Cerebellar nuclear complex (tissue), 1 donor: ENCODE measurements at places on chromosomes 13 and 19.

GRCh38 chr19:8352134-8352827 is 9.2 kb upstream of the KANK3 start:
- no peak for DNase-seq

GRCh38 chr13:79802389-79803085 is 321.6 kb downstream of the NDFIP2 start:
- peak; percentile 92 for DNase-seq

GRCh38 chr13:49304763-49305700 is 57.3 kb downstream of the CDADC1 start:
- DNase-seq: no peak

- DNase-seq: no peak
Observed at GRCh38 chr19:52248241-52248640, 21.1 kb upstream of the ZNF766 start.

- DNase-seq: no peak
Observed at GRCh38 chr13:55615081-55615480, 1525.6 kb upstream of the PRR20A start.

DNA sequence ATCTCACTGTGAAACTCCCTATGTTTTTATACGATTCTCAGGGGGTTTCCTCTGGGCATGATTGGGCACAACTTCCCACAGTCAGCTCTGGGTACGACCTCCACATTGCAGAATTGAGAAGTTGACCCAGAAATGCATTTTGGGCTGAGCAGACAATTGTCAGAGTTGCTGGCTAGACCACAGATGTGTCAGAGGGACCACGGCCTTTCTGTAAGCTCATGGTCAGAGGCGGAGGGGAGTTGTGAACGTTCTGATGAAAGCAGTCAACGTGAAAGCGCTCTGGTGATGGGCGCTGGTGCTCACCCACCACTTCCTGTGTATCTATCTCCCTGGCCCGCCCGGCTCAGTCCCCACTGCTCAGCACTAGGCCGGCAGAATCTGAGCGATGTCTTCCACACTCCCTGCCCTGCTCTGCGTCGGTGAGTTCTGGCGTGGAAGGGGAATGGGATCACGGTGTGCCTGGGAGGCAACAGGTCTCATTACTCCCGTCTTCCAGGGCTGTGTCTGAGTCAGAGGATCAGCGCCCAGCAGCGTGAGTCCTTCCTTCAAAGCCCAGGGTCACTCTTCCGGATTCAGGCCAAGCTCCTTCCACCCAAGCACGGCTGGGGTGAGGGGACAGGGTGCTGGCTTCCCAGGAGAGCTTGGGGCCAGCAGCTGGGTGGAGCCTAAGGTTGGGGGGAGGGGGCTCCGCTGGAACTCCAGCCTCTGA is at the start of gene NCR1:
Gene NCR1 (plus strand): TSS at position 346 of the 709 bp plus-strand sequence. CDS start 40 bp downstream, at position 386.
- DNase-seq: no peak

DNA sequence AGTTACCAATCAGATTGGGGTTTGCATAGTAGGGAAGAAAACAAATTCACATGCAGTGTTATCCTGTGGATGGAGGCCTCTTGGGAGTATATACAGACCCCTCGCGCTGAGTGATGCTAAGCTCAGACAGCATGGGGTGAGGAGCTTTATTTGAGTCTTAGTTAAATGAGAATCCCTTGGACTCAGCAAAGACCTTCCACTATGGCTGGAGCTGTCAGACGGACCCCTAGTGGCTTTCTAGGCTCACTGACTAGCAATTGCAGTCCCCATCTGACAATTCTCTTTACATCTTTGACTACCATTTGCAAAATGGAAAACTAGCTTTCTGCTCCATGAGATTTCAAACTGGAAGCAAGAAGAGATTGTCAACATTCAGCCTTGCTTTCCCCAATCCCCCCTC is 90.4 kb downstream of the STOML3 start:
- no peak for DNase-seq

- DNase-seq: no peak
Observed at GRCh38 chr13:88908961-88909441, 1237.8 kb downstream of the SLITRK5 start.

DNA sequence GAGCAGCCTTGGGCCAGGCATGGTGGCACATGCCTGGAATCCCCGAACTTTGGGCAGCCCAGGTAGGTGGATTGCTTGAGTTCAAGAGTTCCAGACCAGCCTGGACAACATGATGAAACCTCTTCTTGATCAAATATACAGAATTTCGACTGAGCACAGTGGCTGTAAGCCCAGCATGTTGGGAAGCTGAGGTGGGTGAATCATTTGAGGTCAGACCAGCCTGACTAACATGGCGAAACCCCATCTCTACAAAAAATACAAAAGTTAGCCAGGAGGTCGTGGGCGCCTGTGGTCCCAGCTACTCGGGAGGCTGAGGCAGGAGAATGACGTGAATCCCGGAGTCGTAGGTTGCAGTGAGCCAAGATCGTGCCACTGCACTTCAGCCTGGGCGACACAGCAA is 8.0 kb upstream of the NLRP7 start:
- no peak for DNase-seq

- no peak for DNase-seq
Observed at GRCh38 chr13:110538632-110539031, 22.9 kb downstream of the RAB20 start.

DNA sequence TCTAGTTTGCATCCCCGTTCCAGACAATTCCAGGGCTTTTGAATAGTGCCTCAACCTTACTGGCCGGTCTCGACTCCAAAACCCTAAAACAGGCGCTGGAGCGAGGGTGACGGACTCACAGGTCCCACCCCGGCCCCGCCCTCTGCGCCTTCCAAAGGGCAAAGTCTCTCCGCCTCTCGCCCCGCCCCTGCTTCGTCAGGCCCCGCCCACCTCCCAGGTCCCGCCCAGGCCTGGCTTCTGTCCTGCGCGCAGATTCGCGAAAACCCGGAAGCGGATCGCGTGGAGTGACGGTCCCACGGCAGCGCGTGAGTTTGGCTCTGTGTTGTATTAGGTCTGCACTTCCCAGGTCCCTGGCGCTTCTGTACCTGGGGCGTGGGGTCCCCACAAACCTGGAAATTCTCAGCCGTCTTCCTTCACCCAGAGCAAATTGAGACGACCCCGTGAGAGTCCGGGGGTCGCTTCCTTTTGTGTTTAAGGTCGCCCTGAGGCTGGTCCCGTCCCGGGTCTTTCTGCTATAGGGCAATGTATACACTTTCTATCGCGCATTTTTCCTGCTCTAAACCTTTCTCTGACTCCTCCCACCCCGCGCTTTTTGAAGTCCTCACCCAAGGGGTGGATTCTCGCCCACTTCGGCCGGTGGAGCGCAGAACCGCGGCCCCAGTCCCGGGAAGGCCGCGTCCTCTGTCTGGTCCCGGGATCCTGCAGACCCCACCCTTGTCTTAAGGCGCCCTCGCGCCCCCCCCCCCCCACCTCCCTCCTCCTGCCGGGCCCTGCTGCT is at the start of gene ZNF813:
Gene ZNF813 (plus strand): TSS at position 249 of the 778 bp plus-strand sequence. CDS start 16,090 bp downstream, outside the sequence.
- DNase-seq: peak; percentile 34

- DNase-seq: peak; percentile 3
Observed at GRCh38 chr19:10543420-10544241, at the start of gene ATG4D. ATG4D (plus strand) TSS chr19:10543904; CDS start chr19:10544091, 187 bp downstream.

DNA sequence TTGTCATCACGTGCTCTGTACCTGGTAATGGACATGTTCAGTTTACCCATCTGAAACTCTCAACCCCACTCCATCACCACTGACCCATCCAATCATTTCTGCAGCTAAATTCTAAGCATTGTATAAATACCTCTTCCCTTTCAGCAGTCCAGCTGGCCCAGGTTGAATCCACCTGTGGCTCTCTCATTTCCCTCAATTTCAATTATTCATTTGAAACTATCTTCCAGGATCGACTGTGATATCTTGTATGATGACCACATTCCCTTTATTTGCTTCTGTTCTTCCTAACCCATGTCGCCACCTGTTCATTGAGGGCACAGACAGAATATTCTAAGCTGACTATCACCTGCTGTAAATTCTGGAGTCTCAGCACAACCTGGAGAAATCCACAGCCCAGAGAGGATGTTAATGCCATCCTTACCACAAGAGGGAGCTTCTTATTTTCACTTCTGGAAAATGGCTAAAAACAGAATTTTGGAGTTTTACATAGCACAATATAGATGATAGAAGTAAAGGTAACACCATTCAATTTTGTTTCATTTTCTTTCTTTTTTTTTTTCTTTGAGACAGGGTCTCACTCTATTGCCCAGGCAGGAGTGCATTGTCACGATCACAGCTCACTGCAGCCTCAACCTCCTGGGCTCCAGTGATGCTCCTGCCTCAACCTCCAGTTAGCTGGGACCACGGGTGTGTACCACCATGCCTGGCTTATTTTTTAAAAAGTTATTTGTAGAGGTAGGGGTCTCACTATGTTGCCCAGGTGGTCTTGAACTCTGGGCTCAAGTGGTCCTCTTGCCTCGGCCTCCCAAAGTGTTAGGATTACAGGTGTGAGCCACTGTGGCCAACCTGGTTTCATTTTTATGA is 38.6 kb downstream of the ZNF823 start:
- DNase-seq: no peak

DNA sequence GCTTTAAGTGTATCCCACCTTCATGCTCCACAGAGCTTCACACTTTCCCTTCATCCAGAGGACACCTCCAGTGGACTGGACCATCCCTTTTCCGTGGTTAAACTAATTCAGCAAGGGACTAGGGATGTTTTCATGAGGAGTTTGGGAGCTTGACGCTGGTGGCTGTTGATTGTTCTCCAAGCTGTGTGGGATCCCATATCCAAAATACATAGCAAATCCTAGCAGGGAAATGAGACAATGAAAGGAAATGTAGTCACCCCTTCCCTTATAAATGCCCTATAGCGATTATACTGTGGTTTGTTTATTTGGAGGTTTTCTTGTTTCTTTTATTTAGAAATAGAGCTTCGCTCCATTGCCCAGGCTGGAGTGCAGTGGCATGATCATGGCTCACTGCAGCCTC is 31.6 kb upstream of the DPRX start:
- no peak for DNase-seq

- DNase-seq: no peak
Observed at GRCh38 chr19:17767559-17767958, 16.3 kb downstream of the FCHO1 start.

- DNase-seq: no peak
Observed at GRCh38 chr19:7337380-7338194, 11.2 kb upstream of the ARHGEF18 start.

DNA sequence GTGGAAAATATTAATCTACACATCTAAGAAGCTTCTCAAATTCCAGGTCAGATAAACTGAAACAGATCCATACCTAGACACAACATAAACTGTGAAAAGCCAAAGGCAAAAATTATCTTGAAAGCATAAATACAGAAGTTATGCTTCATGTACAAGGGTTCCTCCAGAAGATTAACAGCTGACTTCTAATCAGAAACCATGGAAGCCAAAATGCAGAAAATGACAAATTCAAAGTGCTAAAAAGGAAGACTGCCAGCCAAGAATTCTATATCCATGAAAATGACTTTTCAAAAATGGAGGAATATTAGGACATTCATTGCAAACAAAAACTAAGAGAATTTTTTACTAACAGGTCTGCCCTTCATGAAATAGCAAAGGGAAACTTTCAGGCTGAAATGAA is 72.8 kb downstream of the MYO16 start:
- DNase-seq: no peak

DNA sequence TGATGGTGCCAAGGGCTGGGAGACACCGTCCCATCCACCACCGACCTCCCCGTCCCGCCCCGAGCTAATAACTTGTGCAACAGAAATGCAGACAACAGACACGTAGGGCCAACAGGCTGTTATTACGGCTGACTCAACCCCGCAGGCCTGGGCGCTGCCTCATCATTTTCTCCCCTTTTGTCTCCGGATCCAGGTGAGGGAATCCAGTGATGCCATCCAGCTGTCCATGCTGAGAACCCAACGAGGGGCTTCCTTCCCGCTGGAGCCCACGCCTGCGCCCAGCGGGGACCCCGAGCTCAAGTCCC is 6.4 kb upstream of the DIRAS1 start:
- DNase-seq: no peak

- DNase-seq: no peak
Observed at GRCh38 chr13:58340895-58341294, 709.4 kb downstream of the PCDH17 start.

- no peak for DNase-seq
Observed at GRCh38 chr13:73676550-73677047, 457.6 kb downstream of the KLF12 start.

- DNase-seq: peak; percentile 51
Observed at GRCh38 chr19:49689133-49690078, at the start of gene ADM5. ADM5 (plus strand) TSS chr19:49689594; CDS start chr19:49689838, 244 bp downstream.

DNA sequence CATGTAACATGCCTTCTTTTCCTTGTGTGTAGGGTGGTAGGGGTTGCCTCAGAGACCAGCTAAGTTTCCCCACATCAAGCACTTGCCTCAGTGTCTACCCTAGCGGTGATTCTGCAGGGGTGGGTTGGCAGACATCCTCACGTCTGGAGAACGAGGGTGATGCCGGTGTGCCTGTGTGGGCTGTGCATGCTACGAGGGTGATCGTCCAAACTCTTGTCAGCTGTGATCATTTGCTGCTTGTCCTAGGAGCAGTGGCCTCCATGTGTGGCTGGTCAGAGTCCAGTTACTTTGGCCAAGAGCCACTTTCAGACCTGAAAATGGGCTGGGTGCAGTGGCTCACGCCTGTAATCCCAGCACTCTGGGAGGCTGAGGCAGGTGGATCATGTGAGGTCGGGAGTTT is 5.1 kb downstream of the GPI start:
- no peak for DNase-seq

DNA sequence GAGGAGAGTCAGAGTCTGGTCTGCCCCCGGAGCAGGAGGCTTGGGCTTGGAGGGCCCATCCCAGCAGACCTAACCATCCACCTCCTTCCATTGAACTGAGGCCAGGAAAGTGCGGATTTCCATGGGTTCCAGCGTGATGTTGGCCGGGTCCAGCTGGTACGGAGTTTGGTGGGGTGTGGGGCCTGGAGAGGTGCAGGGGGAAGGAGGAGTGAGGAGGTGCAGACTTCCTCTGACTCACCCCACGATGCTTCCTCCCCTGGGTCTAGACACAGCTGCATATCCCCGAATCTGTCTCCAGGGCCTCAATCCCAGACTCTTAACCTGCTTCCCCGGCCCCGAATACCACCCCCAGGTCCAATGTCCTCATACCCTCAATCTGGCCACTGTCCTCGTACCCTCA is 20.0 kb downstream of the MAN2B1 start:
- no peak for DNase-seq

- no peak for DNase-seq
Observed at GRCh38 chr19:5534787-5535586, 32.8 kb downstream of the TINCR start.

DNA sequence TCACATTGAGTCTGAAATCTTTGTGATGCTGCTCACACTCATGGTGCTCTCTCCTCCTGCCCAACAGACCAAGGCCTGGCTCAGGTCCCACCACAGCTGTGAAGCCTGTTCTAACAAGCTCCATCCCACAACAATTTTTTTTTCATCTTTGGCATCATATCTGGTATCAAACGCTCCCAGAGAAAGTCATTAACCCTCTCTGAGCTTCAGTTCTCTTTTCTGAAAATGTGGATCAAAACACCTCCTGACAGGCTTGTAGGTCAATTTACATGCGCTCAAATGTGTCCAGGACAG is 224.4 kb downstream of the LACC1 start:
- DNase-seq: peak; percentile 12

DNA sequence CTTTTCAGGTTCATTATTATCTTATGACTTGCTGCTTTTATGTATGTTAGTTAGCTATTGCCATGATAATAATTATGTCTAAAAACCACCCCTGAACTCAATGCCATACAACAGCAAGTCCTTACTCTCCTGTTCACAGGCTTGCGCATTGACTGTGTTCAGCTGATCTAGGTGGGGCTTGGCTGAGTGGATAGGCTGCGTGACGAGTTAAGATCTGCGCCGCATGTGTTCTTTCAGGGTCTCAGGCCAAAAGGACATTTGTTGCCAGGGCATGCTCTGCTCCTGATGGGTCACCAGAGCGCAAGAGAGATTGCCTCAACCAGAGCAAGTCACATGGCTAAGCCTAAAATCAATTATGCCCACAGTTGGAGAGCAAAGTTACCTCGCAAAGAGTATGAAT is 859 bp downstream of the ZNF568 start:
- DNase-seq: no peak
